ENCODE measurements at places on chromosomes 11 and 22.

DNA sequence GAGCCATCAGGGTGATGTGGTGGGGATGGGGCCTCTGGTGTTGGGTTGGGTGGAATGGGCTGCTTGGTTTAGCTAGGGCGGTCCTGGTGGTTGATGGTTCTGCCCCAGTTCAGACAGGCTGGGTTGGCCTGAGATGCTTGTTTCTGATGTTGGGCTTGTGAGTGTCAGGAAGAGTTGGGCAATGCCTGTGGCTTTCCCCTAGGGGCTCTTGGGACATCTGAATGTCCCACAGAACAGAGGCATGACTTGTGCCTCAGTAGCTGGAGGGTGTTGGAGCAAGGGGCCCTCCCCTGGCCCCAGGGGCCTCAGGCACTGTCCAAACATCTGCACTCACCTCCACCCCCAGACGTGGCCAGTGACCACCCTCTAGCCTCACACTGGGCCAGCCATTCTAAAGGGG, 14.0 kb upstream of the CTSD start:
- no peak for DNase-seq

- DNase-seq, result no peak
Measured at GRCh38 chr22:38403812-38404211, 51.2 kb downstream of the KCNJ4 start.

DNA sequence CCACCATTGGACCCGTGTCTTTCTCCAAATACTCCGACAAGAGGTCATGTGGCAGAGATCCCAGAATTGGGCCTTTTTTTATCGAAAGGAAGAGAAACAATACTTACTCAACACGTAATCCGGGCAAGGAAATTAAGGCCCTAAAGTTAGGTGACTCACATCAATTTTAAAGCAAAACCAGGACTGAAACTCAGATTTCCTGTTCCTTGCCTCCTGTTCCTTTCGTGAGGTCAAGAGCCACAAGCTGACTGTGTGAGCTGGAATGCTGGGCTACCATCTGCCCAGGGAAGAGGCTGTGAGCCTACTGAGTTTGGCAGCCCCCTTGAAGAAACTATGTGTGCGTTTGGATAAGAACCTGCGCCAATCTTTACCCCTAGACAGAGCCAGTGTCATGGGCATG, 27.1 kb upstream of the MRGPRX2 start:
- DNase-seq, result no peak

- no peak for DNase-seq
Measured at GRCh38 chr22:27576815-27577573, 224.6 kb downstream of the MN1 start.

- no peak for DNase-seq
Measured at GRCh38 chr11:23124996-23125395, 264.7 kb upstream of the CCDC179 start.

GRCh38 chr11:38766796-38767195, 2168.8 kb upstream of the RAG2 start:
- no peak for DNase-seq

GRCh38 chr22:38176170-38176741, 5.4 kb downstream of the PLA2G6 start:
- no peak for DNase-seq

- DNase-seq, result no peak
Measured at GRCh38 chr22:24068717-24069297, 57.7 kb downstream of the CABIN1 start.

GRCh38 chr11:73577496-73577917, 20.4 kb downstream of the FAM168A start:
- no peak for DNase-seq

GRCh38 chr11:77710358-77710757, 72.8 kb upstream of the CLNS1A start:
- no peak for DNase-seq

- DNase-seq, result no peak
Measured at GRCh38 chr11:19398772-19399527, 158.2 kb upstream of the E2F8 start.

GRCh38 chr11:22536071-22536470, 89.6 kb downstream of the FANCF start:
- no peak for DNase-seq

- DNase-seq, result no peak
Measured at GRCh38 chr11:119531056-119531455, 108.1 kb upstream of the THY1 start.

DNA sequence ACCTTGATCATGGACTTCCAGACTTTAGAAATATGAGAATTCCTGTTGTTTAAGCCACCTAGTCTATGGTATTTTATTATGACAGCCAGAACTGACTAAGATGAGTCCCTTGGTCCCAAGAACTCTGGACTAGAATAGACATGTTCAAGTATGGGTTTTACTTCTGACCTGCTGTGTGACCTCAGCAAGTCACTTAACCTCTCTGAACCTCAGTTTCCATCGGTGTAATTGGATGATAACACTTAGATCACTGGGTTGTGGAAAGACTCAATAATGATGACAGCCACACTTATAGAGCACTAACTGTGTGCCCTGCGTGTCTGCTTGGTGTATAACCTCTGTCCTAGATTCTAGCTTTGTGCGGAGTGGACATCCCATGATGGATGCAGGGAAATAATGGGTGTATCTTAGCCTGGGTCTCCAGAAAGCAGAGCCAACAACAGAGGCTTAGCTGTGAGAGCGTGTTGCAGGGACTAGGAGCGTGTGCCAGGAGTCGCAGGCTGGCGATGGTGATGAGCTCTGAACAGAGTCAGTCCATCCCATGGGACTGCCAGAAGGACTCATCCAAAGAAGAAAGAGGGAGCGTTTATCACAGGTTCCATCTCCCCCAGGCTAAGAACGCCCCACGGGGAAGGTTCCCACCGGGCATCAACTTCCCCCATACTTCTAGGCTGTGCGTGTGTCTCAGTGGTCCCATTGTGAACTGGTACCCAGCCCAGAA, 93.2 kb upstream of the TP53I11 start:
- no peak for DNase-seq

DNA sequence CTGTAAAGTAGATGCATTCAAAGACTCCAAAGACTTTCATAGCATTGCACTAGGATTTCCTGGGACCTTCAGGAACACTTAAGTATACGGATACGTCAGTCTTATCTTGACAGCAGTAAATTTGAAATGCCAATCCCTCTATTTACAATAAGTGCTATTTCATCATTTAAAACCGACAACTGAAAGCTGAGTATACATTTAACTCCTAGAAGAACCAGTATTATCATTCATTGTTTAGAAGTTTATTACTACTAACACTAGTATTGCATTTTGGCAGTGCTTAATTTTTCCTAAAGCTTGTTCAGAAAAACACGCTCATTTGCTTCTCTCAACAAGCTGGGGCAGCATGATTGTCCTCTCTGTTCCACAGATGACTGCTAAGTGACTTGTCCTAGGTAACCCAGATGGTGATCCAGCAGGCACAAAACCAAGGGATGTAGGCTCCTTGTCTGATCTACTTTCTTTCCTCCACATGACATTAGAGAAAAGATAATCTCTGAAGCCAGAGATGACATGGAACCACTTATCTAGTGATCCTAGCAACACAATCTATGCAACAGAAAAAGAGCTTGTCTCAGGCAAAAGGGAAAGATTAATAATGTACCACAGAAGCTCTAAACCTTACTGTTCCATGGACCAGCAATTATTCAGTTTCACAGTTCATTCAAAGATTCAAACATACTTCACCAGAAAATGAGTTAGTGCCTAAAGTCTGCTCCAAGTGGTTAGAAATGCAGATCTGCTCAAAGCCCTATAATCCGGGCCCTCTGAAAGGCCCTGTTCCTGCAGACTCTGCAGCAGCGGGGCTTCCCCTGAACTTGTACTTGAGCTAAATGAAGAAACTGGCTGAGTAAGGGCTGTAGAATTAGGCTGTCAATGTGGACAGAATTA, 5.2 kb downstream of the MAML2 start:
- DNase-seq, result no peak

DNA sequence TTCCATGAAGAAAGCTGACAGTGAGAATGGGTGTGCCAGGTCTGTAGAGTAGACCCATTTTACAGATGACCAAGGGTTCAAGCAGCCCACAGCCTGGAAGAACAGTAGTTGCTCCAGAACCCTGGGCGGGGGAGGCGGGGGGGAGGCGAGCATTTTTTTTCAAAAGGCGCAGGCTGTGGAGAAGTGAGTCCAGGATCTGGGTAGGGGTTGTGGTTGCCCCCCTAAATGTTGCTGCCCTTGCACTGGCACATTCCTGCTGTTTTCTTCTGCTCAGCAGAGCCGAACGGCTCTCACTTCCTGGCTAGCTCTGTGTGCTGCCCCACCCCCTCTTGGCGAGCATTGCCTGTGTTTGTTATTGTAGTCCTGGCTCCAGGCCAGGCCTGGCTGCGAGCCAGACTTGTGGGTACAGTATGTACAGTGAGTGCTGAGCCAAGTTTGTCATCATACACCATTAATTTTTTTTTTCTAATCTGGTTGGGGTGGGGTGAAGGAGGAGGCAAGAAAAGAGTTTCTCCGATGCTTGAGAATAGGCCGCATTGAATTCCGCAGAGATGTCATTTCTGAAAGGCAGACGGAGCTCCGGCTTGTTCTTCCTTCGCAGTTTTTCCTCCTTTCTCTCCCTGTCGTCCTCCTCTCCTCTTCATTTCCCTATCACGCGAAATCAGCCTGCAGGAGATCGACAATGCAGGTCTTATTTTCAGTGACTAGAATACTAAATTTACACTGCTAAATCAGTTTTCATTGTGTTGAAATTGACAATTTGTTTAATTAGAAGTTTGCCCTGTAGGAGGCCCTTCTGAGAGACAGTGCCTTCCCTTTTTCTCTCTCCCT, 100.5 kb downstream of the ZBTB16 start:
- peak; percentile 84 for DNase-seq

GRCh38 chr11:110200241-110200640, 96.2 kb downstream of the RDX start:
- DNase-seq, result no peak

- DNase-seq, result no peak
Measured at GRCh38 chr22:31944700-31945442, 536 bp downstream of the YWHAH start.

- no peak for DNase-seq
Measured at GRCh38 chr11:47369676-47370075, 8.7 kb downstream of the SPI1 start.

DNA sequence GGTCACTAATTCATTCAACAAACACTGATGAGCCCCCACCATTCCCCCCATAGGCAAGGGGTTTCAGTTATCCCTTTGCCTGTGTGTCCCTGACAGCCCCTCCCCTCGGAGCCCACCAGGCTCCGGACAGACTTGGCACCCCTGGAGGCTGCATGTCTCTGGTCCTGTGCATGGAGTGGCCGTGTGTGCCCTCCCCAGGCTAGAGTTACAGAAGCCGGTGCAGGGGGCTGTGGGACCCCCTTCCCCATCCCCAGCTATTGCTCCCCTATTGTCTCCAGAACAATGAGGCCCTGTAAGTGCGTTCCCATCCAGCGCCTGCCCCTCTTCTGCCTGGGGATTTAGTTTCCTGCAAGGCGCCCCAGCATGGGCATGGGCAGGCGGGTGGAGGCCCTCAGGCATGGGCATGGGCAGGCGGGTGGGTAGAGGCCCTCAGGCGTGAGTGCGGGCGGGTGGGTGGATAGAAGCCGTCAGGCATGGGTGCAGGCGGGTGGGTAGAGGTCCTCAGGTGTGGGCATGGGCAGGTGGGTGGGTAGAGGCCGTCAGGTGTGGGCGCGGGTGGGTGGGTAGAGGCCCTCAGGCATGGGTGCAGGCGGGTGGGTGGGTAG, 1.5 kb downstream of the MUC2 start:
- no peak for DNase-seq

GRCh38 chr11:103800406-103801114, 235.9 kb upstream of the DDI1 start:
- no peak for DNase-seq

DNA sequence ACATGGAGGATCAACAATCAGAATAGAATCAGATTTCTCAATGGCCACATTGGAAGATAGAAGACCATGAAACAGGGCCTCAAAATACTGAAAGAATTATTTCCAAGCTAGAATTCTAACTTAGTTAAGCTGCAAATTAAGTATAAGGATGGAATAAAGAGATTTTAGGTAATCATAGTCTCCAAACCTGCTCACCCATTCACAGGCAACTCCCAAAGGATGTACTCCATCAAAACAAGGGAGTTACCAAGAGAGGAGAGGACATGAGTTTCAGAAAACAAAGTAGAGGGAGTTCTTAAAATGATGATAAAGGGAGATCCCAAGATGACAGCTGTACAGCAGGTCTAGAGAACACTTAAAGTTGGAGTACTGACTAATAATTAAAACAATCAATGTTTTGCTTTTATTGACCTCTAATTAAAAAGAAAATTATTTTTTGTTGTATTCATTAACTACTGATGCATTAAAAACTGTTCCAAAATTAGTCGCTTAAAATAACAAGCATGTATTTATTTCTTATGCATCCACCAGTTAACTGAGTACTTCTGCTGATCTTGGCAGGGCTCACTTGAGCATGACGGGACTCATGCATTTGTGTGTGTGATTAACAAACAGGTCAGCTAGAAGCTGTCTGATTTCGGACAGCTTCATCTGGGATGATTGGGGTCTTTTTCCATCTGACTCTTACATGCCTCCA, 95.6 kb downstream of the CD44 start:
- no peak for DNase-seq

- DNase-seq, result no peak
Measured at GRCh38 chr11:121437686-121438078, 14.4 kb upstream of the SORL1 start.

- DNase-seq, result no peak
Measured at GRCh38 chr11:11217929-11218628, 135.0 kb downstream of the CSNK2A3 start.

DNA sequence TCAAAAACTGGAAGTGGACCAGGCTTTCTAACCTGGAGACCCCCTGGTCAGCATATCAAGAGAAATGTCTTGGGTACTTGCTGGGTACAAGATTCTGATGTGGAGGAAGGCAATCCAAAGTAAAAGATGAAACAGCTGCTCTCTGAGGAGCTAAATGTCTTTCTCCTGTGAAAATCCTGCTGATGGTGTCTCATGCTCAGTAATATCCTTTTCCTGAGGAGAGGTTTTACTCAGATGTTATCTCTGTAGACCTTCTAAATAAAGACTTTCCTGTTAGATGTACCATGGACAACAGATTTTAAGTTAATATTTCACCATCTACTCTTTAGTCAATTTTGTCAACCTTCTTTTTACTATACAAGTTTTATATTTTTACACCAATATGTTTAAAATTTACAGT, 62.9 kb downstream of the FAM83F start:
- no peak for DNase-seq

DNA sequence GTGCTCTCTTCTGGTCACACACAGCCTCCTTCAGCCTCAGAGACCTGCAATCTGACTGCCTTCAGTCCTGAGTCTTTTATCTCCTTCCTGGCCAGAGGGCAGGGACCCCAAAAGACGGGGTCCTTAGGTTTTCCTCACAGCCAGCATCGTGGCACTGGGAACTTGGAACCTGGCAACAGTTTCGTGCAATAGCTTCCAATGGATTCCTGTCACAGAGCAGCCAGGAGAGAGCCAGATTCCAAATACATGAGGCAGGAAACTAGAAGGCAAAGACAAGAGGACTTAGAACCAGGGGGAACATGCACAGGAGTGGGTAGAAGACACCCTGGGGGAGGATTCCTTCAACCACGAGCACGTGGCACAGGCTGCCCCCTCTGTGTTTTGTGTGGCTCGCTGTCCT, 48.6 kb downstream of the C11orf91 start:
- DNase-seq, result no peak

GRCh38 chr11:76807206-76807875, 24.2 kb downstream of the TSKU start:
- DNase-seq, result peak; percentile 39
